ENCODE measurements at places on chromosomes 7 and 10.

- no peak for DNase-seq
Measured at GRCh38 chr7:55308186-55308929, 56.8 kb upstream of the LANCL2 start.

DNA sequence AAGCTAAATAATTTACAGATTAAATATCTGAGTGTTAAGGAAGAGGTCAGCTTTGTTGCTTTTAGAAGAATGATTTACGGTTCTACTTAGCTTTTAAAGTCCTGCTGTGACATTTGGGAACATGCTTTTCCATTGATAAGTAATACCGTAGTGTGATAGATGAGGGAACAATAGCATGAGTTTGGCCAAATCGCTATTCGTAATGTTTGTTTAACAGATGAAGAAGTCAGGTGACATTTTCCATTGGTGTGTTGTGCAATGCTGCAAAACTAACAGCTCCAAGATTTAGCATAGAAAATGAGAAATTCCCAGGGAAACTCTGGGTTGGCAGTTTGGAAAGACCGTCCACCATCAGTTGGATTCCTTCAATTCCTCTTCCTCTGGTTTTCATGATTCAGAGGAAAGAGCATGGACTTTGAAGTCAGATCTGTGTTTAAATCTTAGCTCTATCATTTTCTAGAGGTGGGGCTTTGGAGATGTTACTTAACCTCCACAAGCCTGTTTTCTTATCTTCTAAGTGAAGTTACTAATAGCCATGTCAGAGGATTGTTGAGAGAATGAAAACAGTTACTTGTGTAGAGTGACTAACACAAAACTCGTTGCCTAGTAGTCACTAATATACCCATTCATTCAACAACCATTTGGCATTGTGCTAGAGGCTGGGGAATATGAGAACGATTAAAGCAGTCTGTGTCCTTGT is 140.4 kb upstream of the BMPER start:
- DNase-seq: no peak

DNA sequence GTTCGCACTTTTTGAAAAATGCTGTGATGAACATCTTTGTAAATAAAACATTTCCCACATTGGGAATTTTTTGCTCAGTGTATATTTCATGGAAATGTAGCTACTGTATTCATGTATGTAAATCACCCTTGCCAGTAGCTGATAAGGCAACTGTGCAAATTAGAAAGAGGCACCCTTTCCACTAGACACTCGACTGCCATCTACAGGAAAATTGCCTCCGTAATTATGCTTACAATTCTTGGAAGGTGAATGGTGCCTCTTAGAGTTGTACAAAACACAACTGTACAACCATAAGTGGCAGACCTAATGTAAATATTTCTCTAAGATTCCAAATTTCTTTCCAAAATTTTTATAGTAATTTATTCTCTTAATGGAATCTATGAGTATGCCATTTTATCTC is 491.7 kb downstream of the CCSER2 start:
- DNase-seq: no peak

DNA sequence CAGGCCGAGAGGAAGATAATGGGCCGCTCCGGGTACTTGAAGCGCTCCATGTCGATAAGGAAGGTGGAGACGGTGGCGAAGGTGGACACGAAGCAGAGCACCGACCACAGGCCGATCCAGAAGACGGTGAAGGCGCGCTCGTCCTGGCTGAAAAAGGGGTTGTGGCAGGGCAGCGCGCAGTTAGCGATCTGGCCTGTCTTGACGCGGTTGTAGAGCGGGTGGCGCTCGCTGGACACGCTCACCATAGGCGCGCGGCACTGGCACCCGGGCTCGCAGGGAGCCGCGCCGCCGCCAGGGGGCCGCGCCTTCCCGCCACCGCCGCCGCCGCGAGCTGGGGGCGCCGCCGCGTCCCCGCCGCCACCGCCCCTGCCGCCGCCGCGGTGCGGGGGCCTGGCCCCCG is 1.6 kb downstream of the FZD8 start:
- no peak for DNase-seq

- no peak for DNase-seq
Measured at GRCh38 chr10:43699516-43699915, 50.8 kb upstream of the ZNF32 start.

Measured in stimulated activated CD8-positive, alpha-beta memory T cell treated with anti-CD3 and anti-CD28 coated beads, Interleukin-15, amount 100 ng/mL, for 4 hours (primary cell).